ENCODE measurements at places on chromosomes 12 and 14.

DNA sequence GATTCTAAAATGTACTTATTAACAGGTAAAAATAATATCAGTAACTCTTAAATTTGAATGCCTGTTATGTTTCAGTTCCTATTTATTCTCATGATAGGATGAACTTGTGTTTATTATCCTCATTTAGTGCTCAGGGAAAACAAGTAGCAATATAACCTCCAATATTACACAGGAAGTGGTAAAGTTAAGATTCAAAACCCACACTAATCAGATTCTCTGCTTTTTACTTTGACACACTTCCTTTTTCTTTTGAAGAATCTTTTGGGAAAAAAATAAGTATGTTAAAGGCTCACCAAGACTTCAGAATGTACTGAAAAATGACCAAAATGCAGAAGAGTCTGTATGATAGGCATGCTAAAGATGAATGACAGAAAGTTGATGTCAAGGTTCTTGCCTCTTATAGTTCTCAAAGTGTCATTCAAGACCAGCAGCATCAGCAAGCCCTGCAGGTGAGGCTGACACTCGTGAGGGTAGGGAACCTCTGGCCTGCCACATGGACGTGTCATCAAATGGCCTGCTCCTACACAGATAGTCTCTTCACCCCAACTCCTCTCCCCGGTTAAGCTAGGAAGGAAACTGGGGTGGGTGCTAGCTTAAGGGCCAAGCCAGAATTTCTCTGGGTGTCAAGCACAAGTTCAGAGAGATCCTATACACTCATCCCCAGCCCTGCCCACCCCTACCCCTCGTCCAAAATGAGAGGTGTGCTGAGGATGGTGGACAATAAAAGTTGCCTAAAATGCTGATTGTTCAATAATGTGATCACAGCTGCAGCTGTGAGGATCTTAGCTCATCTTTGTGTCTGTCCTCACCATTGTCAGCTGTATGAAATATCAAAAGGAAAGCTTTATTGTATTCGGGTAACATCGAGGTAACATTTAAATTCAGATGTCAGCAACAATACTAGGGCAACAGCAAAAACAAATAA lies 6.3 kb downstream of the TBPL2 start:
- DNase-seq, result no peak

GRCh38 chr14:38039496-38039895 lies 168.2 kb upstream of the SSTR1 start:
- DNase-seq, result no peak

- no peak for DNase-seq
Measured at GRCh38 chr14:53842938-53843337, 113.7 kb downstream of the BMP4 start.

GRCh38 chr12:50923361-50924130 lies 28.8 kb upstream of the HIGD1C start:
- no peak for DNase-seq

DNA sequence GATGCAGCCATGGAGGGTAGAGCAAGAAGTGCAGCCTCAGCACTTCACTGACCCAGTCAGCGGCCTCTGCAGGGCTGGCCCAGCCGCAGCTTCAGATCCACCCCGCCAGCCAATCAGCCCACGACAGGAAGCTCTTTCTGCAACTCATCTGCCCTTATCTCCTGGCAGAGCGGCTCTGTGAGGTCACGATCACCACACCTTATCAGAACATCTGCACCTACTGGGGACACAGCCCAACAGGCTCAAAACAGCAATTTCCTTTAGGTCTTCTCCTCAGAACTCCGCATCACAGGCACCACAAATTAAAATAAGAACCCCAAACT lies 287.3 kb downstream of the BCL11B start:
- DNase-seq, result peak; percentile 39

- no peak for DNase-seq
Measured at GRCh38 chr14:40601063-40601462, 1005.6 kb upstream of the LRFN5 start.

DNA sequence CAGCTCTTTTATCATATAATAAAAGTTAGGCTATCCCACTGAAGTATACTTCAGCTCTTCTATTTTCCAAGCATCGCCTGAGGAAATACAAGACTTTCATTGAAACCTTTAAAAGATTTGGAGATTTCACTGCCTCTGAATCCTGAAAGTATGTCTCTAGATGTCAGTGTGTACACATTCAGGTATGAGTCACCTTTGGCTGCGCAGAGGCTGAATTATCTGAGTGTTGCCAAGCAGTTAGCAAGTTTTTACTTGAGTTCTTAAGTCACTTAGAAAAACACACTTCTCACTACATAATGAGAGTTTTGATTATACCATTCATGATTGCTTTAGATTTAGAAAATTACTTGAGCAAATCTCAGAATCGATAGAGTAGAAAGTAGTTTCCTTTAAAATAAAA lies 210.3 kb downstream of the TMTC2 start:
- DNase-seq, result no peak

DNA sequence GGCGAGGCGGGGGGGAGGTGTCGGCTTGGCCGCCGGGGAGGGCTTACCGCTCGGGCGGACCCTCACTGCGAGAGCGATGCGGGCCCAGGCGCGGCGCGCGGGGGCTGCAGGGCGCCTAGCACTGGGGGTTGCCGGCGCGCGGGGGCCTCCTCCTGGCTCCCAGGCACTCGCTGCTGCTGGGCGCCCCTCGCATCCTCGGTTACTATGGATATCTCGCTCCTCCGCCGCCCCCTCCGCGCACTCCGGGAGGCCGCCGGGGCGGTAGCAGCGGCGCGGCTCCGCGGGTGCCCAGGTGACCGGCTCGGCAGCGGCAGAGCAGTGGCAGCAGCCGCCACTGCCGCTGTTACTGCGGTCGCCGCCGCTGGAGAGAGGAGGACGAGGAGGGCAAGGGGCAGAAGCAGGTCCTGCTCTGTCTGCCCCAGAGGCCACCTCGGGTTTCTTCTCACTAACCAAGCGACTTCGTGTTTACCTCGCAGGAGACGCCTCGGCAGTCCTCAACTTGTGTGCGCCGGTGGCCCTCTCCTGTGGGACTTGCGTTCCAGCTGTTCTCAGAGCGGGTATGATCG lies 250.1 kb downstream of the APAF1 start:
- DNase-seq, result no peak

- peak; percentile 89 for DNase-seq
Measured at GRCh38 chr12:57935839-57936512, 5.4 kb upstream of the ATP23 start.

DNA sequence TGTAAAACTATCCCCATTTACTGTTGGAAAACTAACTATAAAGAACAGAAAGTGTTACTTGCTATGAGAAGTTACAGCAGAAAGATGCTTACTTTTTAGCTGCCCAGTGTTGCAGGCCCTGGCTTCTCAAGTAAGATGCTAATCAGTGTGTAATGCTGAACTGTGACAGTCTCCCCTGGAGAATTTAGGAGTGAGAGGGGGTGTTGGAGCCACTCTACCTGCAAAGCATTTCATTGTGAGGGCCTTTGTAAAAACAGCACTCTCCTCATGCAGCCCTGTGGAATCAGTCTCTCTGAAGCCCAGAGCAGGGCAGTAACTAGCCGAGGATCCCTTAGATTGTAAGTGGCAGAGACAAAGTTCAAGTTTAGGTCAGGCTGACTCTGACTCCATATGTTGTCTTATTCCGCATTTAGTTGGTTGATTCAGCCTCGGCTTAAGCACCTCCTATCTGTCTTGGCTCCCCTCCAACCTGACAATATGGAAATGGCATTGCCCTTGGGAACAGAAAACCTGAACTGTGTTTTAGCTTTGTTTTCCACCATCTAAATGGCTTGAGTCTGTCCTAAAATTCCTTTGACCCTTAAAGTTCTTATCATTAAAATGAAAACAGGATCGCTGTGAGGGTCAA lies 141.3 kb downstream of the PRKCH start:
- no peak for DNase-seq

- no peak for DNase-seq
Measured at GRCh38 chr12:122012184-122012583, 9.5 kb upstream of the BCL7A start.

DNA sequence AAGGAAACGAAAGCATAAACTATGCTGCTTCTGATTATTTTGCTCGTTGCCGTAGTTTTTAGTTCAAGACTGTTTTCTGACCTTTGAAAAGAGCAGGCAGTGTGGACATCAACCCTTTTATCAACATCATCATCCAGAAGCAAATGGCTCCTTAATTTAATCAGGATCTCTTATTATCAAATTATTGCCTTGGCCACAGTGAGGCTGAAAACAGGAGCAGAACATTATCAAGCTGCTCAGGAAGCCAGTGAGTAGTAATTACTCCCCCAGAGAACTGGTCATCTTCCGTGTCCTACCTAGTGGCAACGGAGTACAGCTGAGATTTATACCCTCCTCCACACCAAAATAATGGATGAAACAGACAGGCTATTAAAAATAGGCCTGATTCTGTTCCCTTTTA lies 2.2 kb upstream of the DIABLO start:
- DNase-seq, result no peak

GRCh38 chr12:88360343-88360742 lies 218.2 kb downstream of the TMTC3 start:
- DNase-seq, result no peak

GRCh38 chr14:74891870-74892269 lies 10.2 kb downstream of the DLST start:
- DNase-seq, result no peak

All from stimulated activated CD8-positive, alpha-beta memory T cell treated with anti-CD3 and anti-CD28 coated beads, Interleukin-15, amount 100 ng/mL, for 48 hours (primary cell).